ENCODE measurements at places on chromosomes 7 and 10.

DNA sequence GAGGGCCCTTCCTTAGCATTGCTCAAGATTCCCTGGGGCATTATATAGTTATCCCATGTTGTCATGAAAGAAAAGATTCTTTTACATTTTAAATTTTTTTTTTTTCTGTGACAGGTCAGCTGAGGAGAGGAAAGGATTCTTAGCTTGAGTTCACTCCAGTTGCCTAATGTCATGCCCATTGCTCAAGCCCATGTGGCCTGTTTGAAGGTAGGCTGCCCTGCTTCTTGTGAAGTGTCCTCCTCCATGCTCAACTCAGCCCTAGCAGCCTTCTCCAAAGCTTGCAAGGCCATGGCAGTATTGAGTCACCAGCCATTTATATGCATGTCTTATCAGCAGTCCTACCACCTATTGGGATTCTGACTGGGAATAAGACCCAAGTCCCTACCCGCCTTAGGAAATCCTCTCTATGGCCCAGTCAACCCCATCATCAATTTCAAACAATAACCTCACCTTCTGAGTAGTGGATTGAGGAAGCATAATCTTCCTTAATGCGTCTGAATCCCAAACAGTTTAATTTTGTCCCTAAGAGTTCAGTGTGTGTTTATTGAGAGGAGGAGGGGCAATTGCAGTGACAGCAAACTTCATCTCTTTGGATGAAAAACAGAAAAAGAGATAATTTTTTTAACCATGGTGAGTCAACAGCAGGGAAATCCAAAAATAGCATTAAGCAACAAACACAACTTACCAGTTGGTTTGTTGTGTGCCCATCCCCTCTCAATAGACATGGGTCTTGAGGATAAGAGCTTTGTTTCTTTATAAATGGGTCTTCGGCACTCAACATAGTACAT lies 38.6 kb upstream of the WASL start:
- peak; percentile 15 for DNase-seq

GRCh38 chr7:100418930-100419659 lies 9.4 kb downstream of the ZCWPW1 start:
- DNase-seq, result no peak

- DNase-seq, result no peak
Measured at GRCh38 chr7:54596747-54597146, 54.6 kb downstream of the VSTM2A start.

- DNase-seq, result no peak
Measured at GRCh38 chr7:17963281-17963680, 23.0 kb upstream of the SNX13 start.

GRCh38 chr10:132626761-132627665 lies 89.4 kb downstream of the INPP5A start:
- DNase-seq, result no peak

GRCh38 chr10:77071001-77071511 lies 566.6 kb downstream of the KCNMA1 start:
- no peak for DNase-seq

GRCh38 chr10:4254101-4254994 lies 469.3 kb upstream of the KLF6 start:
- peak; percentile 29 for DNase-seq

DNA sequence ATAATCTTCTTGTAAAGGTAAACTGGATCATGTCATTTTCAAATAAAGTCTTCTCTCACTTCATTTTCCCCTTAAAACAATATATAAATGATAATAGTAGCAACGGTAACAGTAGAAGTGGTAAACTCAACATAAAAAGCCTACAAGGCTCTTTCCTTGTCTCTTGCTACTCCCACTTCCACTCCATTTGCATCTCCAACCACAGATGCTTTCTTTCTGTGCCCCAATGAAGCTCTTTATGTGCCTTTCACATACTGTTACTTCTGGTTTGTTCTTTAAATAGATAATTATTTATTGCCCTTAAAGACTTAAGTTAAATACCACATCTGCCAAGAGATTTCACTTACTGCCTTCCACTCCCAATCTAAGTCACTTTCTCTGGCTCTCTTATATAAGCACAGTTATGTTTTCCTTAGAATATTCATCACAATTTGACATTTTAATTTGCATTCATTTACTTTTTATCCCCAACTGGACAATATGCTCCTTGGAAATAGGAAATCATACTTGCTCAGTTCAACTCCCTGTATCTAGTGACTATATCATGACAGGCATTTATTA lies 149.9 kb downstream of the CRPPA start:
- no peak for DNase-seq

- no peak for DNase-seq
Measured at GRCh38 chr7:157876469-157877285, 539.9 kb downstream of the DNAJB6 start.

- DNase-seq, result no peak
Measured at GRCh38 chr7:134651991-134652390, 5.3 kb downstream of the BPGM start.

- no peak for DNase-seq
Measured at GRCh38 chr7:36281945-36282717, 107.5 kb upstream of the ANLN start.

DNA sequence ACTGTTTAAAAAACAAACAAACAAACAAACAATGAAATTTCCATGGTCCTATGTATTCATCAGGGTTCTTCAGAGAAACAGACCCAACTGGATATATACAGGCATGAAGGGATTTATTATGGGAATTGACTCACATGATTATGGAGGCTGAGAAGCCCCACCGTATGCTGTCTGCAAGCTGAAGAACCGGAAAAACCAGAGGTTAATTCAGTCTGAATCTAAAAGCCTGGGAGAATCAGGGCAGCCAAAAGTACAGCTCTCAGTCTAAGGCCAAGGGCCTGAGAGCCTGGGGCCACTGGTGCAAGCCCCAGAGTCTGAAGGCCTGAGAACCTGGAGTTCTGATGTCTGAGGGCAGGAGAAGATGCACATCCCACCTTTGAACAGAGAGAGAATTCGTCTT lies 163.5 kb downstream of the MDFIC start:
- DNase-seq, result no peak

GRCh38 chr10:132571650-132572544 lies 34.3 kb downstream of the INPP5A start:
- DNase-seq, result peak; percentile 89

GRCh38 chr10:13739183-13739582 lies 152.4 kb downstream of the PRPF18 start:
- no peak for DNase-seq

GRCh38 chr10:55449981-55450380 lies 649.0 kb upstream of the PCDH15 start:
- no peak for DNase-seq

DNA sequence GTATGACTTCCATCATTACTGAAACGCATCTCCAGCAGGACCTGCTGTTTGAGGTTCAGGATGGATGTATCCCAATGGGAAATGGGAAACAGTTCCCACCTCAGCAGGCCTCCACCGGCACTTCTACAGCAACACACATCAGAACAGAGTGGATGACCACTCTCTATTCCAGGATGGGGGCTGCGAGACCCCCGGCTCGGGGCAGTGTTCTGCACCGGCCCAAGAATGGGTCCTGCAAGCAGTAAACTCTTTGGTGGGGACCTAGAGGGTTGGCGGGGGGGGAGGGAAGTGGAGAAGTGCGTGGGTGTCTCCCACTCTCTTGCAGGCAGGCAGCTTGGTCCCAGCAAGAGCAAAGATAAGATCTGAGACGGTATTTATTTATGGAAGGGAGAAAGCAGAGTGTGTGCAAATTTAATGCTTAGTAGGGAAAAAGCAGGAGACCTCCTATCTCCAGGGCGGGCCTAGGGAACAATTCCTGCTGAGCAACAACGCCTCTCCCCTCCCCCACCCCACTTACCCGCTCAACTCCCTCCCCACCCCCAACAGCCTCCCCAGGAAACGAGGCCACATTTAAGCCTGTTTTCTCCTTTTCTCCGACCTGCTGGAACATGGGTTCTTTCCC lies 4.0 kb downstream of the SFMBT2 start:
- DNase-seq, result peak; percentile 32

GRCh38 chr10:52335665-52336064 lies 21.6 kb downstream of the DKK1 start:
- DNase-seq, result no peak

GRCh38 chr7:23490357-23491135 lies 20.3 kb upstream of the IGF2BP3 start:
- DNase-seq, result no peak

- DNase-seq, result no peak
Measured at GRCh38 chr7:149719050-149719899, 54.1 kb downstream of the ZNF467 start.
